ENCODE measurements at places on chromosomes 5 and 9.

- no peak for DNase-seq
Observed at GRCh38 chr5:170363671-170364070, 25.5 kb downstream of the KCNMB1 start.

- DNase-seq = peak; percentile 74
Observed at GRCh38 chr5:134511796-134512660, 13.4 kb upstream of the JADE2 start.

- DNase-seq = no peak
Observed at GRCh38 chr9:131180454-131180853, 55.1 kb downstream of the NUP214 start.

DNA sequence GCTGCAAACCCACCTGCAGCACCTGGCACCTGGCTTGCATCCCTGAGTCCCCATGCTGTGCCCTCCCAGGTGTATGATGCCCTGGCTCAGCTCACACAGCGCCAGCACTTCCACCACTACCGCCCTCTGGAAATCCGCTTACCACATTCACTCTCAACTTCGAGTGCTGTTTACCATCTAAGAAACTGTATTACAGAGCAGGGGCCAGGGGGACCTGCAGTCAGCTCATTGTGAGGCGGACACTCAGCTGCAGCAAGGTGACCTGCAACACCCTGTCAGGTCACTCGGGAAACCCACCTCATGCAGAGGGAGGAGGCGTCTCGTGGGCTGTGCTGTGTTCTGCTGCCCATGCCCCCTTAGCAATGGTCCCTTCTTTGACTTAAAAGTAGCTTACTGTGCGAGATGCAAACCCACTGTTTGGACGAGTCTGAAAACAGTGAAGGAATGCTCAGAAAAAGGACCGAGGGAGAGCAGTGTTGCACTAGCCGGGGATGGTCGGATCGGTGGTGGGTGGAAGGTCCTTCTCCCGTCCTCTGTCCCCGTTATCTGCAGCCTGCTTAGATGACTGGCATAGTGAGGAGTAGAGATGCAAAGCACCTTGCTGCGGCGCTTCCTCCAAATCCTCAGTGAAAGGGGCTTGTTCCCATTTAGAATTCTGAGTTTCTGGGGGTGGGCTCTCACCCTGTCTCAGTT is 55.2 kb upstream of the CTSL start:
- no peak for DNase-seq

GRCh38 chr5:176438959-176439757 is 9.0 kb upstream of the FAF2 start:
- no peak for DNase-seq

- DNase-seq = no peak
Observed at GRCh38 chr9:88664773-88665172, 129.8 kb downstream of the NXNL2 start.

DNA sequence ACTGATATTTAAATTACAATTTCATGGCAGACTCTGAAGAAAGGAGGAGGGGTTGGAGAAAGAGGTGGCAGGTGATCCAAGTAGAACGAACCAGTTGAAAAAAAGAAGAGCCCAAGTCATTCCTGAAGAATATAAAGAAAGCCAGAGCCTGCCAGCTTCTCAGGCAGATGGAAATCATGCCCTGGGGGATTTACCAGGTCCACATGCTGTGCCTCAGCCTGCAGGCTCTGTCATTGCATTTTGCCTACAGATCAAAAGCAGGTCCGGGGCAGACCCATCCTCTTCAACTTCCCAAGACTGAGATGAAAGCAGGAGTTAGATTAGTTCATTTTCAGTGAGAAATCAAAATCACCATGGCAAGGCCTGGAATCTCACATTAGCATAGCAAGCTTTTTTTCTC is 48.5 kb downstream of the GDNF start:
- no peak for DNase-seq

- no peak for DNase-seq
Observed at GRCh38 chr9:106962615-106963363, 99.8 kb downstream of the ZNF462 start.

GRCh38 chr9:75483636-75484035 is 395.3 kb downstream of the OSTF1 start:
- no peak for DNase-seq

DNA sequence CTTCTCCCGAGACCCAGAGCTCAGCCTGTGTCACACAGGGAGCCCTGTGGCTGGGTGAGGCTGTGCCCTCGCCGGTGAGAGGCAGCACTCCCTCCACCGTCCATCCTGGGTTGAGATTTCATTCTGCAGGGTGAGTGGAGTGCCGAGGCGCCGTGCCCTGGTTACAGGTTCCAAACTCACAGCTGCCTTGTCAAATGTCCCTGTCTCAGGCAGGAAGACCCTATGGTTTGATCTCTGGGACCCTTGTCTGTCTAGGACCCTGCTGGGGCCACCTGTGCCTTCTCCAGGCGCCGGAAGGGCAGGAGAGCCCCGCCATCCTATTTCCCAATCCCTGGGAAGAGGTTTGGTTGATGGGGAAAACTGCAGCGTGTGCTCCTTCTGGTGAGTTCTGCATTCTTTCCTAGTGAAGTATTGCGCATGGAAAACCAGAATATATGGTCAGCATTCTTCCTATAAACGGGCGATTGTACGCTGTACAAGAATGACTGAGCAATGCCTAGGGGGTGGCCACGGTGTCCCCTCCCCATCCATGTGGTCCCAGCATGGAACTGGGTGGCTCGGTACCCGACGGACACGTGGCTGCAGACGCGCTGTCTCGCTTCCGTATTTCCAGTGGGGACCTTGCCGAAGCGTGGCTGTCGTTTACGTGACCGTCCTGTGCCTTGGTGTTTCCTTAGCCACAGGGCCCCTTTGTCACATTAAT is 95.9 kb upstream of the COL5A1 start:
- peak; percentile 59 for DNase-seq

DNA sequence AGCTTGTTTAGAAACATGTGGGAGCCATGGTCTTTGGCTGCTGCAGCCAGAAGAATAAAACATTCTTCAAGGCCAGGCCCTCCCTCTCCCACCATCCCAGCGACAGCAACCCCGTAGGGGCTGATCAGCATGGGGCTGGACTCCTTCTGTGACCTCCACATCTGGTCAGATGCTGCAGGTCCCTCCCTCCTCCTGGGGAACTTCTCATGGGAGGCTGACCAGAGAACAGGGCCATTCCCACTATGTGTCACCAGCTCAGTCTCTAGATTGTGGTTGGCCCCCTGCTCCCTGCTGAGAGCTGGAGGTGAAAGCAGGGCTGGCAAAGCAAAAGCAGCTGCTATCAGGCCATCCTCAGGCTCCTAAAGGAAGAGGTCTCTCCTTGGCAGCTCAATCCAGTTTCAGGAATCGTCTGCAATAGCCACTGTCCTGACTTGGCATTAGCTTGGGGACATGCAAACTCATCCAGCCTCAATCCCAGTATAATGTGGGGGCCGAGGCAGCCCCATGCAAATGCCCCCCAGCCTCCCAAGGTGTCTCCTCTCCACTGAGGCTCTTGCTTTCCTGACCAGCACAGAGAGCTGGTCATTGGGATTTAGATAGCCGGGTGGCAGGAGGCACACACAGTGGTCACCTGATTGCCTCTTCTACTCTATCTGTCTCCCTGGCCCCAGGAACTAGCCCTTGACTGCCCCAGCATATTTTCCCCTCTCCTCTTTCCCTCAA is 81.5 kb downstream of the NRG2 start:
- no peak for DNase-seq

- DNase-seq = no peak
Observed at GRCh38 chr5:132788990-132789886, 12.2 kb upstream of the SEPTIN8 start.

DNA sequence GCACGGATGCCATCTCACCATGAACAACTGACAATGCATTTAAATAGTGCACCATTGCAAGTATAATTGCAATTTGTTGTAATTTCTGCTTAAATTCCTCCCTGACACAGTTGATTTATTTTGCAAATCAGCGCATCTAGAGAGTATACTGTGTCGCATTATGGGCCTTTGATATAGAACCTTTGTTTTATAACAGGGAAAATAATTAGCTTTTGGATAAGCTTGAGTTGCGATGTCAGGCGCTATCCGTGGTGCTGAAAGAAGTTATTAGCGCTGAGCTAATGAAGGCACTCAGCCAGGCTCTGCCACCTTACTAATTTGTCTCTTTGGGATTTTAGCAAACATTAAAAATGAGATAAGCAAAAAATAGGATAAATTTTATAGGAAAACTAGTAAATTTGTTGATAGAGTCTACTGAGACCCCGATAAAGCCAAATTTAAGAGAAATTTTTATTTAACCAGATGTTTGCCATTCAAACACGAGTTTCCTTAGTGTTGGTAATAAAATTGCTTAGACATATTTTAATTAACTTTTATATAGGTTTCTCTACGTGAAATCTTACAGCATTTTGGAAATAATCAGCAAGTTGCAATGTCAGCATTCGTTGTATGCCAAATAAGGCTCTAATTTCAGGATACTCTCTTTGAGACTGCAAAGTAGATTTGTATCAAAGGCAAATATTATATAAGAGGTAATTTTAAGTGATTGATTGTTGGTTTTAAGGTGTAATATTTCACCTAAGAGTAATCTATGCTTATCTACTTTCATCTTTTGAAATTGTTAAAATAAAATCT is 355.5 kb downstream of the TLR4 start:
- DNase-seq = no peak

GRCh38 chr5:127969651-127970050 is 113.9 kb upstream of the SLC12A2 start:
- no peak for DNase-seq

DNA sequence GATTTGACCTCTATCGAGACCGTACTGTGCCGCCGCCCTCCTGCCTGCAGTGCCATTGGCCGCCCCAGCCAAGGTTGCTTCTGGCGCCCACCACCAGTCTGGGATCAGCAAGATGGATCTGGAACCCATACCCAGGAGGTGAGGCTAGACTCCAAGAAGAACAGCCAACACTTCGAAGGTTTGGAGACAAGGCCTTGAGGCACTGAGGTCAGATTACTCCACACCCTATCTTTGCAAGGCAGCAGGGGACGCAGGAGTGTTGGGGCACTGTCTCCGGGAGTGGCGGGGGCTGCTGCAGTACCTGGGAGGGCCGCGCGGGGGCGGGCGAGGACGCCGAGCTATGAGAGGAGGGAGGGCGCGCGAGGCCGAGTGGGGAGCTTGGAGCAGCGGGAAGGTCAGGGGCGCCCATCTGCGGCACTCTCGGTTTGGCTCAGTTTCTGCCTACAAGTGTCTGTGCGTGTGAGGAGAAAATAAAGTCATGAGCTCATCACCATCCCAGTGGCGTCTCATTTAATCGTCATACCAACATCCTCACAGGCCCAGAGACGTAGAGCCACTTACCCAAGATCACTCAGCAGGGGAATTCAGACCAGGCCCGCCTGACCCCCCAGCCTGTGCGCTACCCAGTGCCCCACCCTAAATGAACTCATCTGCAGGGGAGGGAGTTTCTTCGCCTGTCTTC is 20.5 kb upstream of the PSD2 start:
- DNase-seq = peak; percentile 81

DNA sequence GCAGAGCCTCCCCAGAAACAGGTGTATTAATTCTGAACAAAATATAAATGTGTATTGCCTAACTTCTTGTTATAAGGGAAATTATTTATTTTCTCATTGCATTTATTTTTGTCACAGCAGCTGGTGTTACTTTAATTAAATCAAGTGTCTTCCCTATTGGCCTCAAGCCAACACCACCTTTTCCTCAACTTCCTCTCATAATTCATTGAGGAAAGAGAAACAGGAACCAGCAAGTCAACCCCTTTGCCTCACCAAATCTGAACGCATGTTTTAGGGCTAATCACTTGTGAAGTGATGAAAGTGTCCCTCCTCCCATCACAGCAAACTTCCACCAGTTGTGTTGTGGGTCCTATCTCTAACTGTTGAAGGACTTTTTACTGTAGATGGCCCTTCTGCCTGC is 73.1 kb downstream of the DIRAS2 start:
- DNase-seq = no peak

GRCh38 chr5:135234666-135235401 is 164.2 kb downstream of the MACROH2A1 start:
- no peak for DNase-seq

DNA sequence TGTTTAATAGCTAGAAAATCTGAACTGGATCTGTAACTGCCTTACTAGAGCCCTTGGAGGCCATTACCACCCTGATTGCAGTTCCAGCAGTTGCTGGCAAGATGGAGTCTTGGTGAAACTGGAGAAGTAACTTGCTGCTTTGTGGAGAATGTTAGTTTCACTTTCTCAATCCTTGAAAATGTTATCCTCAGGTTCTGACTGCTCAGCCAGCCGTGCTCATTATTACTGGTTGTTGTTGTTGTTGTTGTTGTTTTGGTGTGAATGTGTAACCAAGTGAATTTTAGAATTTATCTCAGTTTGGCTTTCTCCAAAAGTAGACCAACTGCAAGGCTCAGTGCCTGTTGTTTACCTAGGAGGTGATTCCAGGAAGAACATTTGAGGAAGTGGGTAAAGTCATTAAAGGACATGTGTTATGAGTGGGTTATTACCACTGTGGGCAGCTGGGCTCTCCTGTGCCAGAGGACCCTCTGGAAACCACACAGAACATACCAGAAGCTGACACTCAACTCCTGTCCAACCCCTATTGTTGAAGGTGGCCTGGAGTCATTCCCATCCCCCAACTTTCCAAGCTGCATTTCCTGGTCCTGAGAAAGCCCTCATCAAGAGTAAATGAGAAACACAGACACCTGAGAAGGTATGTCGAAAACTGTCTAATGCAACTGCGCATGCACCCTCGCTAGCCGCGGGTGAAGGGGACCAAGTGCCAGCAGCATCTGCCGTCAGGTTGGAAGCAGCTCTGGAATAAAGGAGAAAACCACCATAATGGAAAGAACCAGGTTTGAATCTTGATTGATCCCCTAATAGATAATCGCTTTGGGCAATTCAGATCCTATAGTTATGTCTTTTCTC is 111.6 kb downstream of the CMYA5 start:
- no peak for DNase-seq

GRCh38 chr5:15995341-15996052 is 184.1 kb downstream of the MARCHF11 start:
- no peak for DNase-seq

DNA sequence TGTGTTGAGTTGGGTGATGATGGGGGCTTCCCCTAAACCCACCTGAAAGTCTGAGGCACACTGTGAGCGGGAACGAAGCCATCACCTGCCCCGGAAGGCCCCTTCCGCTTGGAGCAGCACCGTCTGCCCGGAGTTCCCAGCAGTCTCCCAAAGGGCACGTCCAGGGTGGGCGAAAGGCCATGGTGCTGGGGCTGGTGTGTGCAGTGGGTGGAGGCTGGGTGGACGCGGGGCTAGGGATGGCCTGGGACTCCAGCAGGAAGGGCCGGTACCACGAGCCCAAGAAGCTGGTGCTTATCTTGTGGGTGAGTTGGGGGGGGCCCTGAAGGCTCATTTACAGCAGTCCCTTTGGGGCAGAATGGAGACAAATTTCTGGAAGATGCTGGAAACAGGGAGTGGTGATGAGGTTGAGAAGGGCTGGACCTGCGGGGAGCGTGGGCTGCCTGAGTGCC is 4.6 kb downstream of the FLT4 start:
- DNase-seq = peak; percentile 52

DNA sequence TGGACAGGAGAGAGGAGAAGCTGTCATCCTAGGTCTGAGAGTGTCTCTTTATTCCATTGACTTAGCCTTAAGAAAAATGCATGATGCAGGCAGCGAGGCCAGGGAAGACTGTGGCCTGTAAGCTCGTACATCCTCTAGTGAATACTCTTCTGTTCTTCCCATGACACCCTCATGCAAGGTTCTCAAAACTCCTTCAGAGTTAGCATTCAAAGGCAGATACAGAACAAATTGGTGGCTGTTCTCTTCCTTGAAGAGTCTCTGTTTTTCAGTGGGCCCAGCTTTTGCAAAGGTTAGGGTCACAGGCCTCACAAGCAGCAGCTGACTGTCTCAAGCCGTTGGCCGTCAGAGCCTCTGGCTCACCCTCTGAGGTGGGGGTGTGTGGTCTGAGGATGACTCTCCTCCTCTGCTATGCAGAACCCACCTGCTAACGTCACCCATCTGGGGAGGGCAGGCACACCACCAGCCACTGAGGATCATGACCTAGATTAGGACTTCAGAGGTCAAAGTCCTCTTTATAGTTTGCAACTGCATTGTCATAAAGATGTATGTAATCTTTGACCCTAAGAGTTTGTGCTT is 15.1 kb downstream of the ADCY2 start:
- DNase-seq = no peak
